Activated T-helper 1 cell treated with anti-CD3 and anti-CD28 coated beads, Interleukin-2, amount 50 U/mL, for 16 hours (primary cell): ENCODE measurements at places on chromosomes 16 and 17.
A peak's percentile ranks its signal among the peaks of the same experiment; 100 is the strongest.

- no peak for DNase-seq
Observed at GRCh38 chr17:8387914-8388651, 5.1 kb upstream of the RPL26 start.

DNA sequence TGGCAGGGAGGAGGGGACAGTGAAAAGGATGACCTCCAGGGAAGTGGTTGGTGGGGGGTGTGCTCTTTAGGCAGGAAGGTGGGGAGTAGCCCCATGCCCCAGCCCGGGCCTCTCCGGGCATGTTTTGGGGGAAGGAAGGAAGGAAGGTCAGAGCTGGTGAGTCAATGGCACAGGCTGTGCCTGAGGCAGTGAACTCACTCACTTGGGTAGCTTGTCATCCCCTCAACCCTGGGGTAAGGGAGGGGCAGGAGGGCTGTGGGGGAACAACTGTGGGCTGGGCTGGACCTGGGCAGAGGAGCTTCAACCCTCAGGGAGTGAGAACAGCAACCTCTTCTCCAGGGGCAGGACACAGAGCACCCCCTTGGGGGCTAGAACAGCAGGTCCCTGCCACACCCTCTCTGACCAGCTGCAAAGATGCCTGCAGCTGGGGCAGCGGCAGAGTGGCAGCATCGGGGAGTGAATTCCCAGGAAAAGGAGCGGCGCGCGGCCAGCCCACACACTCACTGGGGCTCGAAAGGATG is 6.3 kb downstream of the CSF3 start:
- no peak for DNase-seq

- DNase-seq, result no peak
Observed at GRCh38 chr17:34825884-34826283, 135.4 kb downstream of the CCT6B start.

DNA sequence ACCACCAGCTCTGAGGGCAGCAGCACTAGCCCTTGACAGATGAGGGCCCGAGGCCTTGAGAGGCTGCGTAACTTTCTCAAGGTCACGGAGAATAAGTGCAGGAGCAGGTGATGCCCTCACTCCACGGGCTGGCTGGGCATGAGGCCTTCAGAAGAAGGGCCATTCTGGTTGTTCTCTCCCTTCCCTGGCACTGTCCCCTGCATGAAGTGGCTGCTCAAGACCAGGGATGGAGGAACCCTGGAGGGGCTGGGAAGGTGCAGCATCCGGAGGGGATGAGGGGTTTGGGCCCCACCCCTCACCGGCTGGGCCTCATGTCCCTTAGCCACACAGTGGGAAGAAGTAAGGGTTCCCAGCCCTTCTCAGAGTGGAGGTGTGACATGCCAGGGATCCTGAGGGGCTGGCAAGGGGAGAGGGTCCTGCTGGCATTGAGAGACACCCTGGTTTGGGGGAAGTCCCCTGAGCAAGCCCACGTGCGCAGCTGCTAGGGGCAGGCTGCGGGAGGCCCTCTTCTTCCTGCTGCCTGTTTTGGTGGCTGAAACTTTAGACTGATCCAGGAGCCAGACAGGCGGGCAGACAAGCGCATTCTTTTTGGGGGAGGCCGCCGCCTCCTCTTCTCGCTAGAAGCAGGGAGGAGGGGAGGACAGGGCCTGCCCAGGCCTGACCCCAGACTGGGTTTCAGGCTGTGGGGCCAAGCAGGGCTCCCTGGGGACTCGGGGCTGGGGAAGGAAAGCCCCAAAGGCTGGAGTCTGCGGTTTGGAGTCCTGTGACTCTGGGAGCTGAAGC is 74.0 kb downstream of the N4BP1 start:
- DNase-seq, result no peak

DNA sequence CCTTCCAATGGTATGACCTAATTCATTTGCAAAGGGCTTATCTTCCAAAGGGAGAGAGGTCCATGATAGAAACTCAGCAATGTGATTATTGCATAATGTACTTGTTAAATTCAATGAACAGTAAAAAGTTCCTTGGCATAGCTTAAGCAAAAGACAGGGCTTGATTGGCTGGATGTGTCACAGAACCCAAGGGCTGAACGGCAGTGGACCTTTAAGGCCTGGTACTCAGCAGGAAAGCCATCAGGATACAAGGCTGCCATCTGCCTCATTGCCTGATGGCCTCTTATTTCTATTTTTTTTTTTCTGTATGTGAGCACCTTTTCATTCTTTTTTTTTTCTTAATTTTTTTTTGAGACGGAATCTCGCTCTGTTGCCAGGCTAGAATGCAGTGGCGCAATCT is 208.9 kb upstream of the WSCD1 start:
- DNase-seq, result no peak

GRCh38 chr16:4090351-4090851 is 25.8 kb downstream of the ADCY9 start:
- DNase-seq, result no peak

- DNase-seq, result no peak
Observed at GRCh38 chr17:77461277-77462057, 320.7 kb downstream of the SEC14L1 start.

DNA sequence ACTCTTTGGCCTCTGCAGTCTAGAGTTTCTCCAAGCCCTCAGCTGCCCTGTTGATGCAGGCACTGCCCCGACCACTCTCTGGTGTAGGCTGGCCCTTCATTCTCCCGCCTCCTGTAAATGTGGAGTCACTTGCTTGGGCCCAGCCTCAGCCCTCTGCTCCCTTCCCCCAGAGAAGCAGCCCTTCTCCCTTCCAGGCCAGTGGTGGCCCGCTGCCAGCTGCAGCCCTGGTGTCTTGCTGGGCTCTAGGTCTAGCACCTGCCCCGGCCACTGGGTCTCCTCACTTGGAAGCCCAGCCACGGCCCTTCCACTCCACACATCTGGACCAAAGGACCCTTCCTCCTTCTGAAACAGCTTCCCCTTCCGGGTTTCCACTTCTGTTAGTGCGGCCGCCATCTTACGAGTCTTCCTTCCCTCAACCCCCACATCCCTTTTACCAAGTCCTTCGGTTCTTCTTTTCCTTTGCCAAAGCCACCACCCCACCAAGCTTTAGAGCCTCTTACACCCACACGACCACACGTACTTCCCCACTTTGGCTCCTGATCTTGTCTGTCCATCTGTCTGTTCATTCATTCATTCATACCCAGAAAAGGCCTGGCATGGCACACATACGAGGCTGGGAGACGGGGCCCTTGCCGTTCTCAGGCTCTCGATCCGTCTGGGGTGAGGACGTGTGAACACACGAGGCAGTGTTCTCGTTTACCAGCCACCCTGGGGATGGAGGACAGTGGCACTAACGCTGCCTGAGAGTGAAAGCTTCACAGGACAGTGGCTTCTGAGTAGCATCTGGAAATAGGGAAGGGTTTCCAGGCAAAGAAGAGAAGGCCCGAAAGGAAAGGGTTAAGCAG is 68.0 kb downstream of the ABR start:
- DNase-seq, result no peak

GRCh38 chr16:54347961-54348360 is 61.4 kb upstream of the IRX3 start:
- no peak for DNase-seq

- DNase-seq, result no peak
Observed at GRCh38 chr17:70060415-70060814, 14.6 kb upstream of the KCNJ16 start.

- no peak for DNase-seq
Observed at GRCh38 chr16:34802396-34802795, 1343.0 kb downstream of the TP53TG3F start.

DNA sequence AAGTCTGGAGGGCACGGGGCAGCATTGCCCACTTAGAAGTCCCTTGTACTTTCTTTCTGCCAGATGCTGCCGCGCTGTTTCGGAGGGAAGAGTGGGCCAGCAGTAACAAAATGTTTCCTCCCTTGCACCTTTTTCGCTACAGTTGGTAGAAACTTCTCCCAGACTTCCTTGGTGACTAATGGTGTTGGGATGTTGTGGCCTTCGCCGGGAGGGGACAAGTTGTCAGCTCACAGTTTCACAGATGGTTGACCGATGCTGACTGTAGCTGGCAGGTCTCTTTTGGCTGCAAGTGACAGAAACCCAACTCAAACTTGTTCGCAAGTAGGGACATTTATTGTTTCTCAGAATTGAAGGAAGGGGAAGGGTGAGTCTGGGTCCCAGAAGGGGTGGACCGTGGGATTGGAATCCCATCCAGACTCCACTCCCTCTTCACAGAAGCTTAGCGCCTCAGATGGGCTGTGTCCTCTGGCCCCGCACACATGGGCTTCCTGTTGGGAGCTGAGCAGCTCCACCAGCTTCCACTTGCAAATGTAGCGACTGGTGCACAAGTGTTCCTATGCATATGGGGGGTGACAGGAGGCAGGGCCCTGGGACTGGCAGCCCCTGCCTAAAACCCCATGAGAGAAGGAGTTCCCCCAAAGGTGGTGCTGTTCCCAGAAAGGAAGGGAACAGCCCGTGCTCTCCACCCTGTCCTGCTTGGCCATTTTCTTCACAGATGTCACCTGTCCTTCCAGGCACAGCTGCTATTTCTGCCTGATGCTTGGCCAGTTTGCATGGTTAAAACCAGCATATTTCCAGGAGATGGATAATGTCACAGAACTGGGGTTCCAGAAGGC is 30.9 kb upstream of the RPRML start:
- no peak for DNase-seq

DNA sequence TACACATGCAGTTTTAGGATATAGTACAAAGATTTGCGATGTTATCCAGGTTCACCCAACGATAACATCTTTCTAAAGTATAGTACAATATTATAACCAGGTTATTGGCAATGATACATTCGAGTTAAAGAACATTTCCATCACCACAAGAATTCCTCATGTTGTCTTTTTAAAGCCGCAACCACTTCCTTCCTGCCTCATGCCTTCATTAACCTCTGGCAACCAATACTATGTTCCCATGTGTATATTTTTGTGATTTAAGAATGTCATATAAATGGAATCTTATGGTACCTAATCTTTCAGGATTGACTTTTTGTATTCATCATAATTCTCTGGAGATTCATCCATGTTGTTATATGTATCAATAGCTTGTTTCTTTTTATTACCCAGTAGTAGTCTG is 1183.2 kb downstream of the CDH11 start:
- no peak for DNase-seq

GRCh38 chr17:4533523-4534504 is 21.4 kb downstream of the MYBBP1A start:
- DNase-seq, result no peak

GRCh38 chr16:85926370-85926769 is 27.4 kb downstream of the IRF8 start:
- no peak for DNase-seq

GRCh38 chr17:12664894-12665262 is 812 bp upstream of the MYOCD start:
- DNase-seq, result no peak

GRCh38 chr17:28536532-28537218 is 15.7 kb downstream of the UNC119 start:
- DNase-seq, result no peak

DNA sequence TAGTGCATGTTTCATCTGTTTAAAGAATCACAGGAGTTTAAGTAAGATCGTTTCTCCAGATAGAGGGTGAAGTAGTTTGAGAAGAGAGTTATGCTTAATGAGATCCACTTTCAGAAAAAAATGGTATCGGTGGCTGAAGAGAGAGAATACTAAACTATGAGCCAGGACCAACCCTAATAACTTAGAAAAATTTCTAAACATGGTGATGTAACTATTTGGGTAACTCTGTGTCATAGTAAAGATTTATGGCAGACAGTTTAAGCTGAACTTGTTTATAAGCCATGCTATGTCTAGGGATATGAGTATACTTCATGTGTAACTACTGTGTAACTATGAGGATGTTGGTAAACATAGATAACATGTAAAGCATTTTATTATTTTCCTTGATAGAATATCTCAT is 489.5 kb downstream of the KCNJ2 start:
- no peak for DNase-seq

GRCh38 chr17:68172461-68172954 is 75.3 kb upstream of the AMZ2 start:
- peak; percentile 49 for DNase-seq

DNA sequence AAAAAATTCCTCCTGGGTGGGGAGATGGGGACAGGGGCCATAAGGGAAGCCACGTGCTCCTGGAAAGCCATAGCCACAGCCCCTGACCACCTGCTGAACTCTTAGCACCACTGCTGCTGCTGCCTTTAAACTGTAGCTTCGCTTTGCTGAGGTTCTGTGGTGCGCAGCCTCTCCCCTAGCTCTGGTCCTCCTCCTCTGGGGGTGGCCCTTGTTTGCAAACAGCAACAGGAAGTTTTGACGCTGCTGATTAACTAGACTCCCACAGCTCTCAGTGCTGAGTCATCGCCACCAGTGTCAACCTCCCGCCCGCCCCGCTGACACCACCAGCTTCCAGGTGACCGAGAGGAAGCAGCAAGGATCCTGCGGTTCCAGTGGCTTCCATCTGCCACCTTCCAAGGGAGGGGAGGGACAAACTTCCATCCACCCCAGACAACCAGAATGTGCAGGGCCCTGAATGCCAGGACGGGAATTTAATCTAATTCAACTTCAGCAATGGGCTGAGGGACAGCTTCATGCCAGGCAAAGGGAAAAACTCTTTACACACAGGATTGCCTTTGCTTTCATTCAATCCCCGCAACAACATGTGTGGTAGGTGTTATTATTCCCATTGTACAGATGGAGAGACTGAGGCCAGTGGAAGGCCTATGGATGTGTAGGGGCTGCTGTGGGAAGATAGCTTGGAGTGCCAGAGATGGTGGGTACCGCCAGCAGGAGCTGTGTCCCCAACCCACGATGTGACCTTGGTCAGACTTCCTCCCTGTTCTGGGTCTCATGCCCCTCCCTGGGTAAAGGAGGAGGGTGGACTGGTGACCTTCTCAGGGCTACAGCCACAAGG is 8.1 kb upstream of the KIFC3 start:
- DNase-seq, result peak; percentile 60

- DNase-seq, result no peak
Observed at GRCh38 chr17:18858567-18859245, 775 bp downstream of the PRPSAP2 start.

DNA sequence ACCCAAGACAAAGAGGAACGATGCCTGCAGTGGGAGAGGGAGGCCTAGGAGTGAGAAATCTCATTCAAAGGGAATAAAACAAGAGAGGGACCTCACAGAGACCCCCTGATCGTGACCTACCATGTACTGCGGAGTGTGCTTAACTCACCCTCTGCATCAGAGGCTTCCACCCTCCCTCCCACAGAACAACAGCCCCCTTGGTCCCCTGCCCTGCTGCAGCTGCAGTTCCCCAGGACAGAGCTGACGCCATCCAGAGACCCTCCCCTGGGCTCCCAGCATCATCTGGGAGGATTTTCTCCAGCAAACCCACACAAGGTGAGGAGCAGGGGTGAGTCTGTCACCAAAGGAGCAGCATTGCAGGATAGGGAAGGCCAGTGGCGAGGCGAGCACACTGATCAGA is 39.8 kb downstream of the TLE7 start:
- no peak for DNase-seq

DNA sequence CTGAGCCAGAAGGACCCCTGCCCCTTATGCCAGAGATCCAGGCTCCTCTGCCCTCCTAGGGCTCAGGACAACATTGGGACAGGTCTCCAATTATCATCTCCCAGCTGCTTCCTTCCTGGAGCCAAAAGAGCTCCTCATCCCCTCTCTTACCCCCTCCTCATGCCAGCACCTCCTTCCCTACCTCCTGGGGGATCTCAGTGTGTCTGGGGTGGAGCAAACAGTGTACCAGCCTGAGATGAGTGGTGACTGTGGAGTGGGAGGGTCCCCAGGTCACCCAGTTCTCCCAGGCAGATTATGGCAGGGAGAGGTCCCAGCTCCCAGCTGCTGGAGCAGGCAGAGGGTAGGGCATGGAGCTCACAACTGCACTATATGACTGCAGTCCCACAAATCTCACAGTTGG is 23.7 kb downstream of the SRCIN1 start:
- no peak for DNase-seq

- DNase-seq, result no peak
Observed at GRCh38 chr16:53156516-53156915, 101.7 kb downstream of the CHD9 start.
